NCI-H524 (cell line): ENCODE measurements at places on chromosomes 1 and 21.

DNA sequence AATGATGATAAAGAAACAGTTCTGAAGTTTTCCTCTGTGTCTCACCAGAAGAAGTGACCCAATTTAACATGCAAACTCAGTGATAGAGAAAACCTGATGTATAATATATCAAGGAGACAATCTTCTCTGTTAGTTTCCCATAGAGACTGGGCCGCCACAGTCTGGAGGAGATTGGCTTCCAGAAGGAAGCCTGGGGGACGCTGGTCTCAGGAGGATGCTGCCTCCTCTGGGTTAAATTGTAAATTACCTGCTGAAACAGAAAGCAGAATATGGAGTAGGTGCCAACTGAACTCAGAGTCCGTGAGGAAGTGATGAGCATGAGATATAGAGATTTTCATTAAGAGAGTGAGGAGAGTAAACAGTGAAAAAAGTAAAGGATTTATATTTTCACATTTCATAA is 15.8 kb downstream of the OR14I1 start:
- DNase-seq: no peak

GRCh38 chr1:201653883-201654282 is 115.0 kb downstream of the NAV1 start:
- no peak for DNase-seq

GRCh38 chr1:169572187-169572586 is 14.1 kb downstream of the F5 start:
- no peak for DNase-seq

DNA sequence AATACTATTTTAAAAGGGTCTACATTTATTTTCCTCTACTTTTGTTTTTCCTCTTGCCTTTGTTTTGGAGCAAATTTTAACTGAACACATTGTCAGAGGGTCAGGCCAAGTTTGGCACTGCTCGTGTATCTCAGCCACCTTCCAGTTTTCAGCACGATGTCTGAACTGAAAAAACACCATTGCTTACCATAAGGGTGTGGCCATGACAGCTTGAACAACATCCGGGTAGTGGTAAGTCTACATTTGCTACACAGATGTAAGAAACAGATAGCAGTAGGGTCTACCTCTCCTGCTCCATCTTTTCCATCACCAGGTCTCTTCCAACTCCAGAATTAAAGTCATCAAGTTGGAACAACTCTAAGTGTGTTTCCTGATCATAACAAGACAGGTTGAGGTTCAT is 4.2 kb downstream of the HIVEP3 start:
- DNase-seq: no peak

DNA sequence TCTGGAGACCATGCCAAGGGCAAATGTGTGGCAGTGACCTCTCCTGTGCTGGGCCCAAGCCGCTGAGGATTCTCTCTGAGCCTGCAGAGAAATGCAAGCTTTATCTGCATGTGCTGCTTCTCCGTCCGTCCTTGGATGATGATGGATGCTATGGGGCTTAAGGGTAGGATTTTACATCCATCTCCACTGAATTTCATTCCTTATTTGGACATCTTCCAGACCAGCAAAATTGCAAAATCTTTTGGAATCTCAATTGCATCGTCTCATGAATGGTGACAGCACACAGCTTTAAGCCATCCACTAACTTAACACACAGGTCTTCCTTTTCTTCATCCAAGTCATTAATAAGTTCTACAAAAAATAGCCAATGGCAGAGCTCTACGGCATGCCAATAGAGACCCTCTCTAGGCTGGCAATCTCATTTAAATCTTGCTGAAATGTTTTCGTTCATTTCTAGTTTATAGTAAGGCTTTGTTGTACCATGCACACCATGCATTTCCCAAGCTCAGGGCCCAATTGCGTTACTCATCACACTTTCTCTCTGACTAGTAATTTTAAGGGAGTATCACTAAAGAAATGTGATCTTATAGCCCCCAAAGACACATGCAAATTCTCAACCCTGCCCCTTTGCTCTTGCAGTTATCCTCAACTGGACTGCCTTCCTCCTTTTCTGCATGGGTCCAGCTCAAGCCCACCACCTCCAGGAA is 11.1 kb downstream of the BATF3 start:
- DNase-seq: no peak

- DNase-seq: no peak
Measured at GRCh38 chr21:27164208-27165177, 197.6 kb upstream of the ADAMTS5 start.
